ENCODE measurements at places on chromosomes 4 and X. TPM values are rescaled to one million over a fixed set of nuclear protein-coding genes. Genes with fewer than 3 reads are reported as not detected.

Gene SHROOM2
- total RNA-seq: 1.7 TPM

Gene CXCL8
- 7.8 TPM for total RNA-seq

Gene MEPE
- not detected for total RNA-seq

Gene PLXNB3
- total RNA-seq: 1.7 TPM

Gene GUCY1A1
- 15.5 TPM for total RNA-seq

Gene BEX5
- 0.78 TPM for total RNA-seq

Gene ZNF630
- total RNA-seq: 21.3 TPM

Gene RRAGB
- 20.2 TPM for total RNA-seq

Gene INTS12
- 9.6 TPM for total RNA-seq

Gene FAAH2
- total RNA-seq: 51.1 TPM

Gene RNF113A
- total RNA-seq: 15.8 TPM

Gene RASGEF1B
- 5.5 TPM for total RNA-seq

Gene SPANXB1
- total RNA-seq: not detected

Gene MBNL3
- 1.0 TPM for total RNA-seq

Gene RHOXF2B
- not detected for total RNA-seq

Gene CLTRN
- 5.8 TPM for total RNA-seq

Gene HTT
- 11.4 TPM for total RNA-seq

Gene TMEM271
- total RNA-seq: not detected

Gene USO1
- total RNA-seq: 28.1 TPM

Gene ENPEP
- total RNA-seq: 3.8 TPM

Gene TEX13B
- total RNA-seq: not detected

Gene SMARCAD1
- 9.6 TPM for total RNA-seq

Gene ANXA3
- total RNA-seq: 64.7 TPM

Gene PGRMC1
- total RNA-seq: 271 TPM

Gene TLR10
- total RNA-seq: not detected

Gene PAGE3
- total RNA-seq: not detected

Gene EMCN
- not detected for total RNA-seq

Gene PDGFRA
- 0.41 TPM for total RNA-seq

Gene RBMX
- total RNA-seq: 438 TPM

Gene TEX13C
- not detected for total RNA-seq

Gene ADGRG2
- 38.6 TPM for total RNA-seq

Gene CXorf38
- 12.7 TPM for total RNA-seq

Gene SPANXD
- not detected for total RNA-seq

Gene GPR119
- not detected for total RNA-seq

Gene CXCR3
- total RNA-seq: not detected

Gene ADGRA3
- total RNA-seq: 31.4 TPM

Gene LRIT3
- total RNA-seq: not detected

Gene STPG2
- not detected for total RNA-seq

Gene ZBTB49
- total RNA-seq: 5.5 TPM

Gene FTHL17
- total RNA-seq: not detected

Gene AVPR2
- total RNA-seq: 0.09 TPM

Gene PRSS12
- total RNA-seq: not detected

Gene NHS
- total RNA-seq: 2.4 TPM

Gene NLRP2B
- not detected for total RNA-seq

Gene COL4A6
- not detected for total RNA-seq

Gene PRPS1
- 89.5 TPM for total RNA-seq

Gene ARR3
- not detected for total RNA-seq

Gene DRD5
- total RNA-seq: not detected

Gene DDIT4L
- 2.1 TPM for total RNA-seq

Gene GAGE12G
- not detected for total RNA-seq

Gene CLCN4
- total RNA-seq: 3.4 TPM

Gene KLKB1
- not detected for total RNA-seq

Data from Caki2 (cell line).